Activated CD4-positive, alpha-beta T cell treated with anti-CD3 and anti-CD28 coated beads for 36 hours (primary cell): ENCODE measurements at places on chromosomes 2 and 18. TPM values are rescaled to one million over a fixed set of nuclear protein-coding genes. Genes with fewer than 3 reads are reported as not detected.

Gene NRP2
- total RNA-seq: 3.8 TPM

Gene SATB2
- total RNA-seq: 0.07 TPM

Gene NPHP1
- 2.2 TPM for total RNA-seq

Gene IFIH1
- 36.8 TPM for total RNA-seq

Gene ERMN
- total RNA-seq: 1.8 TPM

Gene ATP6V1B1
- total RNA-seq: not detected

Gene PRKAG3
- not detected for total RNA-seq

Gene WDR54
- 119 TPM for total RNA-seq

Gene RAX
- total RNA-seq: not detected

Gene CRYGC
- total RNA-seq: not detected

GRCh38 chr2:137123226-137123625 lies 357.9 kb downstream of the THSD7B start:
- no peak overlapping the region for H3K27ac ChIP-seq
- no peak overlapping the region for H3K4me3 ChIP-seq
- no peaks in the 10 kb centered on the region for H3K36me3 ChIP-seq

DNA sequence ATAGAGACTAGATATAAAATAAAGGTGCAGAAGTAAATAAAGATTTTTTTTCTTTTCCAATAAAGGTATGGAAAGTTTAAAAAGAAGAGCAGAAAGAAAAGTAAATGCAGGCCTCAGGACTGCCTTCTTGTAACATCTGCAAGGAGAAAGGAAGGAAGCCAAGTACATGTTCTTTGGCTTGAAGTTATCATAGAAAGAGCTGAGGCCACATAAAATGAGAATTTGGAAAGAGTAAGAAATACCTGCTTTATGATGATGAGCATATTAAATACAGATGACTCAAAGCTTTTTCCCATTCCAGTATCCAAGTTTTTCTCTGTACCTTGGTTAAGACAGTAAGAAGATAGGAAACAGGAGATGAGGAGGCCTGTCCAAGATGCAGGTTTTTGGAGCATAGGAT lies 25.3 kb upstream of the UBE2E3 start:
- no peak overlapping the region for H3K27ac ChIP-seq
- no peak for DNase-seq
- H3K36me3 ChIP-seq: no peaks in the 10 kb centered on the region
- no peak overlapping the region for H3K4me3 ChIP-seq
- peaks cover 11% of the 10 kb centered on the region for H3K27me3 ChIP-seq

- no peak overlapping the region for H3K4me3 ChIP-seq
- no peaks in the 10 kb centered on the region for H3K36me3 ChIP-seq
- H3K27me3 ChIP-seq: no peaks in the 10 kb centered on the region
- no peak for DNase-seq
Observed at GRCh38 chr2:12714391-12715221, 2.1 kb upstream of the TRIB2 start.

GRCh38 chr2:177547122-177547521 lies 154.5 kb downstream of the AGPS start:
- no peak for DNase-seq
- H3K4me3 ChIP-seq: no peak overlapping the region
- no peak overlapping the region for H3K27ac ChIP-seq
- H3K27me3 ChIP-seq: no peaks in the 10 kb centered on the region
- no peaks in the 10 kb centered on the region for H3K4me1 ChIP-seq
- peaks cover 8% of the 10 kb centered on the region for H3K36me3 ChIP-seq

DNA sequence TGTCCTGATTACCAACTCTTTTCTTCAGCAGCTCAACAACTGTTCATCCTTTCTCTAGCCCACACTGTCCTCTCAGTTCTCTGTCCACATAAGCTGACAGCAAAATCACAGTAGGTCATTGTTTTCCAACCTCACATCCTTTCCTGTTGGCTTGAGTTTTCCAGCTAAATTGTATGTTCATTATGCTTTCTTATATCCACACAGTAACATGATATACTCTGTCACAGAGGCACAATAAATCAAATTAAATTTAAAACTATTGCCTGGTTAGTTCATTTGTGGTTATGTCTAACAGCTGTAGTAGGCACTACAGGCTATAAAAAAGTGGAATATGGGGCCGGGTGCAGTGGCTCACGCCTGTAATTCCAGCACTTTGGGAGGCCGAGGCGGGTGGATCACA lies 179.9 kb downstream of the ETAA1 start:
- no peaks in the 10 kb centered on the region for H3K36me3 ChIP-seq
- peaks cover 3% of the 10 kb centered on the region for H3K27me3 ChIP-seq
- no peaks in the 10 kb centered on the region for H3K4me1 ChIP-seq

DNA sequence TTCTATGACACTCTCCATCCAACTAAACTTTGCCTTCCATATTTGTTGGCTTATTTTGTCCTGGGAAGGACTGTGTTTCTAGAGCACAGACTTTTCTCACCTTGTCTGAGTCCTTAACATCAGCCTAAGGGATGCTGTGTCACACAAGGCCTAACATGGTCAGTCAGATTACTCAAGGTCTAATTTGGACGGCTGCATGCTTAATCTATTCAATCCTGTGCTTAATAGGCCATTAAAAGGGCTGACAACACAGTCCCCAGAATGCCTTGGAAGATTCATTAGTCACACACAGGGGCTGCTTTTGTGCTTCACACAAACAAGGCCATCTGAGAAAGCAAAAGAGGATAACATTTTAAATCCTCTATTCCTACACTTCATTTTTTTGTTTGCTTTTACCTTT lies 84.0 kb downstream of the DYNAP start:
- H3K36me3 ChIP-seq: no peaks in the 10 kb centered on the region
- peaks cover 3% of the 10 kb centered on the region for H3K27me3 ChIP-seq
- H3K4me1 ChIP-seq: peaks cover 2% of the 10 kb centered on the region
- DNase-seq: no peak
- no peak overlapping the region for H3K27ac ChIP-seq
- no peak overlapping the region for H3K4me3 ChIP-seq

GRCh38 chr2:107007927-107008326 lies 122.0 kb upstream of the ST6GAL2 start:
- no peak for DNase-seq
- H3K4me3 ChIP-seq: no peak overlapping the region
- no peaks in the 10 kb centered on the region for H3K36me3 ChIP-seq
- no peak overlapping the region for H3K27ac ChIP-seq
- peaks cover 2% of the 10 kb centered on the region for H3K27me3 ChIP-seq

DNA sequence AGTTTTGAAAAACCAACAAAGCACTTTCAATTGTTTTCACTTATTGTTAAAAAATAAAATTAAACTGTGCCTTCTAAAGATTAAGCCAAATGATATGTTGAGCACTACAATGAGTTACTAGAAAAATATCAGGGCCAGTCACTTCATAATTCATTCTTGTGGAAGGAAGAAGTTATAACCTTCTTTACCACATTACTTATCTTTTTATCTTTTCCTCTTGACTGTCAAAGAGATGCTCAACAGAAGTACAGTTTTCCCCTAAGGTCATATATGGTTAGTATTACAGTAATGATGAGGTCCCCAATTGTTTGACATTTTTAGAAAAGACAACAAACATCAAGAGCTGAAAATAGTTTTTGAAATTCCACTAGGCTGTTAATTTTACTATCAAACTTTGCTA lies 9.4 kb downstream of the PELI1 start:
- peak overlapping the region; percentile 11 for H3K4me3 ChIP-seq
- H3K4me1 ChIP-seq: peaks cover 89% of the 10 kb centered on the region
- H3K27ac ChIP-seq: peak overlapping the region; percentile 72
- no peaks in the 10 kb centered on the region for H3K27me3 ChIP-seq
- H3K36me3 ChIP-seq: peaks cover 33% of the 10 kb centered on the region
- no peak for DNase-seq

DNA sequence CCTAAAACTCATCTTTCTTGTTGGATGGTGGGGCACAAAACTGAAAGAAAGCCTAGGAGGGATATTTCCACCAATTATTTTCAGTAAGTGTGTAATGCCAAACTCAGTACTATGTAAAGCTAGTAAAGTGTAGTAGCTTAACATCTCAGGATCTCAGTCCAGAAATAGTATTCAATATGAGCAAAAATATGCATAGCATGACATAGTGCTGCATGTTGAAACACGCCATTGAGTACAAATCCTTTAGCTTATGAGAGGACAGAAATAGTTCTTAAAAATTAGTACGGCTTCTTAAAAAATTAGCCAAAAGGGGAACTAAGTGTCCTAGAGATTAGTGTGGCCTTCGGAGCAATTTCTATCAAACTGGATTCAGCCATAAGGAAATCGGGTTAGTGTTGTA lies 21.7 kb upstream of the ATL2 start:
- H3K27me3 ChIP-seq: no peaks in the 10 kb centered on the region
- H3K36me3 ChIP-seq: no peaks in the 10 kb centered on the region
- no peak overlapping the region for H3K4me3 ChIP-seq

DNA sequence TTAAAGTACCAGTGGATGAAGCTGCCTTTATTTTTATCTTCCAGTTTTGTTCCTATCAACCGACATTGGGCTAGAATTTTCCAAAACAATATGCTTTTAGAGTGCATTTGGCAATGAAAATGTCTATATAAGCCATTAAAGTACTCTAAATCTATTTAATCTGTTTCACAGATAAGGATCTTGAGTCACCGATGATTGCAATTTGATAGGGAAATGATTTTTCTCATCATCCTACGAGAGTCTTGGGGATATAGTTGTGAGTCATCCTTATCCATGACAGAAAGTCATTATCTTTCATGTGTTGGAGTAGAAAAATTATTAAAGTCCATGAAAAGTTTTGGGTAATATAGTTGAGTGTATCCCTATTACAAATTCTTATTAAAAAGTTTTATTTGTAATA lies 26.1 kb downstream of the SLC39A10 start:
- H3K36me3 ChIP-seq: peaks cover 33% of the 10 kb centered on the region
- DNase-seq: no peak
- H3K4me1 ChIP-seq: peaks cover 27% of the 10 kb centered on the region
- H3K4me3 ChIP-seq: no peak overlapping the region
- H3K27me3 ChIP-seq: no peaks in the 10 kb centered on the region

DNA sequence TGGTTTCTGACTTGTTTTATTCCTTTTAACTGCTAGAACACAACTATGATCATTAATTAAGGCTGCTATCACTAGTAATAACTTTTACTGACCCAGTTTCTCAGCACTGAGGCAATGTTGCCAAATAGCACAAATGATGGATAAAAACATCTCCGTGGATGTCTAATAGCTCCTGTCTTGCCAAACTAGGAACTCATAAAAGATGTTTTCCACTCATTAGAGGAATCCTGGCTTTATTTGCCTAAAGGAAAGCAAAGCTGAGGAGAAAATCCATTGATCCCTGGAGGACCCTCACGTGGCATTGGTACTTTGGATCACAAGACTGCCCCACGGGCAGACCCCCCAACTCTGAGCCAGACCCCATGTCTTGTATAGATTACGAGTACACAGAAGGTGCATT lies 96.1 kb upstream of the ZNF397 start:
- DNase-seq: no peak
- H3K4me3 ChIP-seq: no peak overlapping the region
- H3K36me3 ChIP-seq: peaks cover 25% of the 10 kb centered on the region

- no peaks in the 10 kb centered on the region for H3K36me3 ChIP-seq
- H3K4me1 ChIP-seq: no peaks in the 10 kb centered on the region
- no peak overlapping the region for H3K27ac ChIP-seq
- no peak overlapping the region for H3K4me3 ChIP-seq
- no peaks in the 10 kb centered on the region for H3K27me3 ChIP-seq
Observed at GRCh38 chr2:157929871-157930667, 53.9 kb upstream of the ACVR1 start.

GRCh38 chr2:134721596-134721995 lies 2.8 kb upstream of the TMEM163 start:
- peaks cover 38% of the 10 kb centered on the region for H3K27me3 ChIP-seq
- no peaks in the 10 kb centered on the region for H3K36me3 ChIP-seq
- DNase-seq: no peak
- no peak overlapping the region for H3K4me3 ChIP-seq
